ENCODE measurements at places on chromosomes 1 and 21.

GRCh38 chr1:190754666-190755065, 277.0 kb upstream of the BRINP3 start:
- no peak for DNase-seq

DNA sequence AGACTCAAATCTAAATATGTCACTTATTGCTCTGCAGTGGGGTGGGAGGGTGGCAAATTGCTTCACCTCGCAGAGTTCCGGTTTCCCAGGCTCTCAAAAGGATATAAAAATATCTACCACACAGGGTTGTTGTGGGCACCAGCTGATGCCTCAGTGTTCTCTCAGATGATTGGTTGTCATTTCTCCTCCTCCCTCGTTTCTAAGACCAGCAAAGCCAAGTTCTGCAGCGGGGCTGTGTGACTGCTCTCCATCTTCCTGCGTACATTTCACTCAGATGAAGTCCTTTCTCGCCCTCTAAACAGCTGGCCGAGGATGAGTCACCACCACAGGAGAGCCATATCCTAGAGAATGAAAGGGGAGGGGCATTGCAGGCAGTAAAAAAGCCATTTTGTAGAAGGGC, 35.0 kb upstream of the VWA5B1 start:
- no peak for DNase-seq

- DNase-seq: no peak
Observed at GRCh38 chr1:87404296-87404695, 75.6 kb downstream of the LMO4 start.

DNA sequence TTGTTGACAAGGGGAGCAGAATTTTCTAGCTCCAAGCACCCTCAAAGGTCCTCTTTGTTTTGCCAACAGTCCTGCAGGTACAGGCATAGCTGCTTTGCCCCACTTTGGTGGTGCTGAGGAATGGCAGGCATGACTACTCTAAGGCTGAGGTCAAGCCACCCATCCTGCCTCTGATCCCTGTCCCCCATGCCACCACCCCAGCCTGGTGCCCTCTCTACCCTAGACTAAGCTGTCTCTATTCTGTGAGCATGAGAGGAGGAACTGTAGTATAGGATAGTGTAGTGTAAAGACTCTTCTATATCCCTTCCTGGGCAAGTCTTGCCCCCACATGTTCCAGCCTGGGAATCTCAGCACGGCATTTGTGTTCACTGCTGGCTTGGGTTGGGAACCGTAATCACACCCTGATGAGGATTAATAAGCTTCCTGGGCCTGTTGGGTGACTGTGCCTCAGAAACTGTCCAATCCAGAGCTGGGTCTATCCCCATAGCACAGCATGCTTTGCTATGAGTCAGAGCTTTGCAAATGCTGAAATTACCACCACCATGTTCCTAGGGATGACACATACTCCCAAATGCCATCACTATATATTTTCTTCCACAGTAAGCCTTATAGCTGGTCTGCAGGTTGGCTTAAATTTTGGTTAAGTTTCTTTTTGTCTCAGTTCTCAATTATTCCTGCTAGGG, 105.7 kb upstream of the PPP2R5A start:
- no peak for DNase-seq

GRCh38 chr1:52332411-52332810, 33.6 kb downstream of the CC2D1B start:
- DNase-seq: no peak

GRCh38 chr21:42845296-42845965, 33.9 kb downstream of the WDR4 start:
- no peak for DNase-seq

- peak; percentile 60 for DNase-seq
Observed at GRCh38 chr1:145859491-145860023, 676 bp upstream of the PIAS3 start.

DNA sequence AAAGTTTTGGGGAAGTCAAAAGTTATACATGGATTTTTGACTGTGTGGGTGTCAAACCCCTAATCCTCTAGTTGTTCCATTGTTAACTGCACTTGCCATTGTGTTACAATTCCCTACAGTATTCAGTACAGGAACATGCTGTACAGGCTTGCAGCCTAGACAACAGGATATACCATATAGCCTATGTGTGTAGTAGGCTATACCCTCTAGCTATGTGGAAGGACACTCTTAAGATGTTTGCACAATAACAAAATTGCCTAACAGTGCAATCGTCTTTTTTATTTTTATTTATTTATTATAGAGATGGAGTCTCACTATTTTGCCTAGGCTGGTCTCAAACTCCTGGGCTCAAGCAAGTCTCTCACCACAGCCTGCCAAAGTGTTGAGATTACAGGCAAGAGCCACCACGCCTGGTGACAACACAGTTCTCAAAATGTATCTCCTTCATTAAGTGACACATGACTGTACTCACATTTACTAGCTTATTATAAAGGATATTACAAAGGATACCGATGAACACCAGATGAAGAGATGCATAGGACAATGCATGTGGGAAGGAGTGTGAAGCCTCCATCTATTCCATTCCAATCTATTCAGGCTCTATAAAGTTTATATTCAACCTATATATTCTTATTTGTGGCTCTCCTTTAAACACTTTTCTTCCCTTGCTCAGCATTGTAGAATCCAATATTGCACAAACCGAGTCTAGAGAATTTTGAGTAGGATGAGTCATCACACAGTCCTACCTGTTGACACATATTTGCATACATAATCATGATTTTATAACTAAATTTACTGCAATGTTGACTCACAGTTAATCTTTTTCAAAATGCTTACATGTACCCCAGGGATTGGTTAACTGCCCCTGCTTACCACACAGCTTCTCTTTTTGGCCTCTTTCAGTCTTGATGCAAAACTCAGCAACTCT, 28.4 kb upstream of the CEP350 start:
- DNase-seq: no peak

- DNase-seq: no peak
Observed at GRCh38 chr1:203204756-203205155, 18.3 kb upstream of the CHI3L1 start.

DNA sequence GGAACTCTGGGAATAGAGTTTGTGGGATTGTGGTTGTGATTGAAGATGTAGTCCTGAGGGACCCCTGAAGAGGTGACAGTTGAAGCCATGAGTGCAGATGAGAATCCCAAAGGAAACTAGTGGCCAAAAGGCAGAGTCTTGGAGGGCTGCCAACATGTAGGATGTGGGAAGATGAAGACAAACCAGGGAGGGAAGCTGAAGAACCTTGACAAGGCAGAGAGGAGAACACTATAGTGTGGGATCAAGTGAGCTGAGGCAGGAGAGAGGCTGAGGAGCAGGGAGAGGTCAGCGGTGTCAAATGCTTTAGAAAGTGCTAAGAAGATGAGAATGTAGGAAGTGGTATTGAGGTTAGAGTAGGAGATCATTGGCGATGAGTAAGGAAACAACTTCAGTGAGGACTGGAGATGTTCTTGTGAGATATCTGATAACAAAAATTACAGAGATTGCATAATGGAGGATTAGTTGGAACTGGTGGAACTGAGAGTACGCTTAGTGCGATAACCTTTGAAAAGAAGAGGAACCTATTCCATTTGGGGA, 88.5 kb upstream of the VCAM1 start:
- DNase-seq: no peak

GRCh38 chr1:56780128-56780750, 39.0 kb downstream of the FYB2 start:
- DNase-seq: no peak

DNA sequence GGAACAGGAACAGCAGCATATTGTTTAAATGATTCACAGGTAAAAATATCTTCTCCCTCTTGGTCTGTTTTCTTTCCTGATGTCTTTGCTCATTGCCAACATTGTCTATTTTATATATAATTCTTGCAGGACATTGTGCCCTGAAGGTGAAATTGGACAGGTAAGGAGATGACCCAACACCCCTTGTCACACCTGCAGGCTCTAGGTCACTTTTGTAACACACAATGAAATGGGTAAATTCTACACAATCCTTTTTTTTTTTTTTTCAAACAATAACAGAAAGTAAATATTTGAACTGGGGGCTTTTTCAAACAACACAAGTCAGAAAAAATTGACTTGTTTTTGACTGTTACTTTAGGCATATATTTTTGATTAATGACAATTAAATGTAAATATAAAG, 62.9 kb upstream of the ERG start:
- DNase-seq: no peak

- DNase-seq: no peak
Observed at GRCh38 chr1:150563340-150564038, 14.3 kb downstream of the ADAMTSL4 start.

DNA sequence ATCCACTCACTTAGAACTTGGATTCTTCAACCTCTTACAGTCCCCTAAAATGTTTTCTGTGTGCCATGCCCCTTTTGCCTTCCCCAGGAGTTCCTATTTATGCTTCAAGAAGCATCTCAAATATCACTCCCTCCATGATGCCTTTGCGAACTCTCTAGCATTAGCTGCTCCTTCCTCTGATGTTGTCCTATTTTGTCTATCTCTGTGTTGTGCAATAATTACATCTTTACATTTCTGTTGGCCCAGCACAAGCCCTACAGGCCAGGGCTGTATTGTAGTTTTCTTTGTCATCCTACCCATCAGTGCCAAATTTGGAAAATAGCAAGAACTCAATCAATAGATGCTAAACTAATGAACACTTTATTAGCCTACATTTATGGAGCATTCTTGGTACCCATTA, 125.8 kb downstream of the ST6GALNAC5 start:
- DNase-seq: no peak

DNA sequence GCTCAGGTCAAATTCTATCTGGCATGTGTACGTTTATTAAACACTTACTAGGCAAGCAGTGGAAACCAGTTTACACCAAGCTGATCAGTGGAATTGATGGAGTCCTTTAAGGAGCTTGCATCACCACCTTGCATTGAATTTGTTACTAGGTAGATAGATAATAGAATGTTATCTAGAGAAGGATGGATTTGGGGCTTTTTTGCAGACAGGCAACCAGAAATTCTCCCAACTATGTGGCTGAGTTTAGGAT, 44.9 kb downstream of the HHAT start:
- DNase-seq: no peak

DNA sequence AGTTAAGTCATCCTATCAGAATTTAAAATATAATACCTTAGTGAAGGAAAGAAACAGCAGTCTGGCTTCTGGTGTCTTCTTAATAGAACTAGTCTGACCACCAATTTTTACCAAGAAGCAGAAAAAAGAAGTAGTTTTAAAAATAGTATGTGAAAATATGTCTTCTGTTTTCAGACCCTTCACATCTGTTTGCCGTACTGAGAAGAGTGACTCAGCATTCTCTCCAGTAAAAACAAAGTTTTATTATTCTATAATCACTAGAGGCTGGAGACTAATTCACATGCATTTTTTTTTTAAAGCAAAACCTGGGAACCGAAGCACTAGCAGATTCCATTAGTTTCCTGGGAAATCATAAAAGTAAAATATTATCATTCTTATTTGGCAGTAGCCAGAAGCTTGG, 163.8 kb downstream of the COL24A1 start:
- DNase-seq: no peak

DNA sequence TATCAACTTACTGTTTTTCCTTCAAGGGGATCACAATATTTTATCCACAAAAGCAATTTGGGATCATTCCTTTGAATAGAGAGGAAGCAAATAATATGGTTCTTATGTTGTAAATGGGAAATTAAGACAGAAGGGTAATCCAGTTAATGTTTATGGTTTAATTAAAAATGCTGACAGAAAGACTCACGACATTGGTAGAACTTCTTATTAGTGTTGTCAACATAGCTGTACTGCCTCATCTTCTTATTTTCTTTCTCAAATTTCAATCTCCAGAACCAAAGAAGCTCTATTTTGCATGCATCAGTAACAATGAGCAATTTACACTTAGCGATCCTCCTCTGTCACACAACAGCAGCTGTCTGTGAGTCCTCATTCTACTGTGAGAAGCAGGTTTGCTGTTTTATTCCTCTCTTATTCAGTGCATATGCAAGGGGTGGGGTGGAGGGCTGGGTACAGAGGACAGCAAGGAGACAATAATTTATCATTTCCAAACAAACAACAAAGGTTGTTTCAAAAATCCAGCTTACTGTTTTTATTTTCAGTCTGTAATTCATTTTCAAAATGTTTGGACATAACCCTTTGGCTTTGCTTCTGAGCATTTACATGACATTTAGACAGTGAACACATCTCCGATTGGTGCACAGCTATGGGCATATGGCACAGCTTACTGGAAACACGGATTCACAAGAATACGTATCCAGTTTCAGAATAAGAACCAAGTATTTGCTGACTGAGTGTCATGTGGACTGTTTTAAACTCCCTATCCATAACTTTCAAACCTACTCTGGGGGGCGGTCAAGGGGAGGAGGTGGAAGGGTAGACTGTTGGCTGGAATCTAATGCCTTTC, 335.9 kb downstream of the RGS7 start:
- DNase-seq: no peak

DNA sequence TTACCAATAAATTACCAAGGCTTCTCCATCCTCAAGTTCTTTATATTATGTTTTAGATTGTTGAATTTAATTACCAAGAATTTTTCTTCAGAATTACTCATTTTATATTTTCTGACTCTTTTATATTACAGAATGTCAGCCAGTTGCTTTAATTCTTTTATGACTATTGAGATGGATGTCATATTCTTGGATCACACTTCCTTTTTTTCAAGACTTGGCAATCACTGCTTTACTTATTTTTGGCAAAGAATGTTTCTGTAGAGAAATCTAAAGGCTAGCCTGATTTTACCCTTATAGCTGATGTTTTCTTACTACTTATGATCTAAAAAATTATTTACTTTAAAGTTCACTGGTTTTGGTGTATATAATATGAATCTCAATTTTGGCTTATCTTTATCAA, 721.1 kb upstream of the TMPRSS15 start:
- no peak for DNase-seq

DNA sequence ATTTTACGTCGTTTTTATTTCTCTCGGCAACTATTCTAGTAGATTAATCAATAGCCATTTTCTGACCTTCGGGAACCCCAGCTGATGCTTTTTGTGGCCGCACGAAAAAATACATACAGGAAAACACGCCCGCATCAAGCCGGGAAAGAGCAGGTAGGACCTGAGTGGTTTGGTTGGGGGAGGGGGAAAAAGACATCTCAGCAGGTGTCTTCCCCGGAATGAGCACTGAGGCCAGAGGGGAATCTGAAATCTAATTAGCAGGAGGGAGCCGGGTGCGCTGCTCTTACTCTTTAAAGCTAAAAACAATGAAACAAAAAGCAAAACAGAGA, 618 bp upstream of the FOXD3 start:
- no peak for DNase-seq

GRCh38 chr1:186420923-186421322, 40.0 kb downstream of the PDC start:
- DNase-seq: no peak

- no peak for DNase-seq
Observed at GRCh38 chr1:84250668-84251067, 50.8 kb upstream of the SAMD13 start.
